HCT116 (cell line): ENCODE measurements at places on chromosomes 1 and 21.

DNA sequence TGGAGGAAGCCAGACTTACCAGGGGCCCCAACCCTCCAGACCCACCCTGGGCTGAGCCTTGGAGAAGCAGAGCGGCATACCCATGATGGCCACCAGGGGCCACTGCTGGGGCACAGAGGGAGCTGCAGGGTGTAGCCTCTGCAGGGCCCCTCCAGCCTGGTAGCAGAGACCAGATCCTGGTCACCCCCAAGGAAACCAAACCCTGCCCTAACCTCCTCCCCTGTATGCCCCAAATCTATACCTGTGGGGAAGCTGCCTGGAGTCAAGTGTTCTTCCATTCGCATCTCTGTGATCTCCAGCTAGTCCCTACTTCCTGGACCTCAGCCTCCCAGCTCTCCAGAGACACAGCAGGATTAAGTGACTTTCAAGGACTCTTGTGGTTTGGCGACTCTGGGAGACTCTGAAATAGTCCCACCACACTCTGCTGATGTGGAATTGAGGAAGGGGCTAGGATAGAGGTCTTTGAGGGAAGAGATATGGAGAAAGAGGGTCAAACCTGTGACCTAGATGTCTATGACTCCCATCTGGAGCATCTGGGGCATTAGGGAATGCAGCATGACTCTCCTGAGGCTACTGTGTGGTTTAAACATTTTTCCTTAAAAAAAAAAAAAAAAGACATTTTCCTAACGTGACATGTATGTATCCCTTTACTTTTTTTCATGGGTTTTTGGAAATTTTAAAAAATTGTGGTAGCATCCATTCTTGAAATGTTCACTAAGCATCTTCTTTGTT is 119.2 kb upstream of the IPO9 start:
- peak; percentile 23 for DNase-seq

DNA sequence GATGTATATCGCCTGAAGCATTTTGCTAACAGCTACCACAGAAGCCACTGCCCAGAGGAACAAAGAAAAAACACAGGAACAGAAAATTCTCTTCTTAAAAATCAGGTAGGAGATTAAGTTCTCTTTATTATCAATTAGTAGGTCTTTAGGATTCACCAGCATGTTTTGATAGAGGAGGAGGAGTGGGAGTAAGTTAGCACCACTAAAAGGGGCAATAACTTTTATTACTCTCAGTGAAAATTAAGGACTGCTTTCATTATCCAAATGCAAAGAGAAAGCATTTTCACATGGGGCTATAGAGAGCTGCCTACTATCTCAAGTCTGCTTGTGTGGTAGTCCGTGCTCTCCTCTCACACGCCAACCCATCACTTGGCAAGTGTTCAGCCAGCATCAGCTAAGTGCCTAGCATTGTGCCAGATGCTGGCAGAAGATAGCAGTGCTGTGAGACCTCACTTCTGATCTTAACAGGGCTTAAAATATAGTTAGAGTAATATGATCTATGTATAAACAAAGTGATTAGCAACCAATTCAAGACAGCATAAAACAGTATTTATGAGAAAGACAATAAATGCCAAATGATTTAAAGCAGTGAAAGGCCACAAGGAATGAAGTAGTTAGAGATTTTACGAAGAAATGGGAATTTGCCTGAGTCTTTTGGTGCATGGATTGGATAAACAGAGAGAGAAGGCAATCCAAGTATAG is 39.8 kb downstream of the ASTN1 start:
- no peak for DNase-seq

DNA sequence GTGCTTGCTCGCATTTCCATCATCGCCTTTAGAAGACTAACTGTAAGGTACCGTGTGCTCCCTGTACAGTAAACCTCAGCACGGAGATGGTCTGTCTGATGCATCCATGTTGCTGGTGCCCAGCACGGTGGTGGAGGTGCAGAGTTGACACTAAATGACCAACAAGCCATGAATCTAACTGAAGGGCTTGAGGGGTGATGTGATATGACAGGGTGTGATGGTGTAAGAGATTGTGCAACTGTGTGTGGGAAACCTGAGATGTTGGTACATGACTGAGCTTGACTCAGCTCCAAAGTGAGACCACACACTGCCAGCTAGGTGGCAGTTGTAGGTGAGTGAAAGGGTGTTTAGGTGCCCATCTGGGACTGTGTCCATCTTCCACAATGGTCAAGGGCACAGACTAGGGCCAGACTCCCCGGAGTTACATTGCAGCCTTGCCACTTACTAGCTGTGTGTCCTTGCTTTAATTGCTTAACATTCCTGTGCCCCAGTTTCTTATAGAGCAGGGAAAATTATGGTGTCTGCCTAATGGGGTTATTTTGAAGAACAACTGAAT is 21.4 kb downstream of the SLC2A1 start:
- no peak for DNase-seq

- no peak for DNase-seq
Measured at GRCh38 chr21:37626320-37626719, 259.7 kb downstream of the DYRK1A start.

- no peak for DNase-seq
Measured at GRCh38 chr1:101365878-101366277, 129.1 kb downstream of the S1PR1 start.

- no peak for DNase-seq
Measured at GRCh38 chr1:53430779-53431178, 28.4 kb upstream of the DMRTB1 start.

GRCh38 chr1:167227934-167228378 is 7.3 kb downstream of the POU2F1 start:
- DNase-seq = no peak

- DNase-seq = no peak
Measured at GRCh38 chr1:186878356-186878755, 49.6 kb downstream of the PLA2G4A start.

- DNase-seq = no peak
Measured at GRCh38 chr1:154741327-154741726, 128.8 kb downstream of the KCNN3 start.

- DNase-seq = peak; percentile 22
Measured at GRCh38 chr1:223500560-223501425, 107.6 kb downstream of the CCDC185 start.

DNA sequence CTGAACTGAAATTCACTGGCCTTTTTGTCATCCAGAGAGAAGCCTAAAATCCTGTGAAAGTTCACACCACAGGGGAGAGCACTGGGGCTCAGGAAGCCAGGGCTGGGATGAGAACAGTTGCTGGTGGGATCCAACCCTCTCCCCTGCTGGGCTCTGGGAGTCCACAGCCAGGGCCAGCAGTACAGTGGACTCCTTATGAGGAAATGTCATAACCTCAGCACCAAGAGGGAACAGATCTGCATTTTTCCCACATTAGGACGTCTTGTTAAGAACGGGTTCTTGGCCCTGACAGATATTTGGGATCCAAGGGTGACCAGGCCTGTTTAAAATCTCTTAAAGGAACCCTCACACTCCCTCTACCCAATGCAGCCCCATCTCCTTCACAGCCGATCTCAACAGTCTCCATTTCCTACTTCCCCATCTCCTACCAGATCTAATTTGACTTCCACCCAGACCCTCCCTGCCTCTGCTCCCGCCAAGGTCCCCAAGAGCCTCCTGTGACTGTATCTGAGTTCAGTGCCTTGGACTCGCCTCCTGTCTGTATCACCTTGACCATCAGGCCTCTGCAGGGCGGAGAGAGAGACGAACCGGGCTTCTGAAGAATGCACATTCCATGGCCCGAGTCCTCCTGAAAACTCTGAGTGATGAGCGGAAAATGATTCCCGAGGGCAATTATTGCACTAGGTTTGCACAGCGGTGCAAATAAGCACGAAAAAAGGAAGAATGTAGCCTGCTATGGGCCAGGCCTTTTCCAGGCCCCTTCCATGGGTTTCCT is 159.9 kb downstream of the TRABD2B start:
- DNase-seq = no peak

GRCh38 chr21:23534850-23535249 is 2072.4 kb downstream of the MRPL39 start:
- DNase-seq = no peak

- no peak for DNase-seq
Measured at GRCh38 chr1:227886993-227887696, 60.6 kb downstream of the WNT9A start.
